ENCODE measurements at places on chromosomes 2 and 18. TPM values are rescaled to one million over a fixed set of nuclear protein-coding genes. Genes with fewer than 3 reads are reported as not detected.

DNA sequence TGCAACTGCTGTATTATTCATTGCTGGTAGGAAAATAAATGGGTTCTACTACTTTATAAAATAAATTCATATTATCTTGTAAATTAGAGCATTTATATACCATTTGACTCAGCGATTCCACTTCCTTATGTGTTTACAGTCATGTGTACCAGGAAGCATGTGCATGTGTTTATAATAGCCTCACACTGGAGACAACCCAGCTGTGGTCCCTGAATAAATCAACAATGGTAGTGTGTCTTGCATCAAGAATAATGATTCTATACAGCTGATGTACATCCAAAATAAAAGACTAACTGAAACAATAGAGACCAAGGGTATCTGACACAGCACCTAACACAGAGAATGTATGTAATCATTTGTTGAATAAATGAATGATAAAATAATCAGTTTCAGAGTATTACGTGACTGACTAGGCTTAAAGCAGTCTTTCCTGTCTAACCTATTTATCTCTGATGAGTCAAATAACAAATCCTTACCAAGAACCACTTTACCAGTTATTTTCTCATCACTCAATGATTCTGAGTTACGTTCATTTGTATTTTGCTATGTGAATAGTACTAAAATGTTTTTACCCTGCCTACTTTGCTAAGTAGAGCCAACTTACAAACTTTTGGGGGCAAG lies 216.8 kb downstream of the UBE2E3 start:
- peak; percentile 5 for DNase-seq

SP140 gene
- total RNA-seq = 0.09 TPM

- DNase-seq = no peak
These were observed 69.8 kb upstream of the PDE1A start for GRCh38 chr2:182496596-182496995.

GRCh38 chr2:35819033-35819432 lies 536.5 kb upstream of the CRIM1 start:
- DNase-seq = no peak

Data from fibroblast of the aortic adventitia (primary cell).